ENCODE measurements at places on chromosomes 6 and 20.
A peak's percentile ranks its signal among the peaks of the same experiment; 100 is the strongest.

DNA sequence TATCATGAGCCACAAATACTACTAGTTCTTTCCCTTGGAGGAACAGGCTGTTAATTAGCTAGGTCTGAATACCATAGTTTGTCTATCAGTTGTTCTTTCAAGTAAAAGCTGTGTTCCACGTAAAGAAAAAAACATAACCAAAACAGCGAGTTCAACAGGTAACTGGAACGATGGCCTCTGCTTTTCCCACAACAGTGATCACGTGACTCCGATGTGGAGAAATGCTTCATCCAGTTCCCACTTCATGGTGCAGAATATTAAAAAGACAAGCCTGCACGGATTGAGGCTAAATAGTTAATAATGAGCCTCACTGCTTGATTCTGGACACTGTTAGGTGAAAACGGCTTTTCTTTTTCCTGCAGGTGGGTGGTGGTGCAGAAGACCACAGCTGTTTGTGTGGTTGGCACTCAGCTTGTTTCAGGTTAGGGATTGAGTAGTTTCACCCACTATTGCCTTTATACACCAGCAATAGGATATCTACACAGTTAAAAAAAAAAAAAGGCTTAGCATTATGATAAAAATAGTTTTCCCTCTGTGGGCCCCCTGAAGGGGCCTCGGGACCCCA lies 88.1 kb downstream of the DACT2 start:
- DNase-seq = no peak

DNA sequence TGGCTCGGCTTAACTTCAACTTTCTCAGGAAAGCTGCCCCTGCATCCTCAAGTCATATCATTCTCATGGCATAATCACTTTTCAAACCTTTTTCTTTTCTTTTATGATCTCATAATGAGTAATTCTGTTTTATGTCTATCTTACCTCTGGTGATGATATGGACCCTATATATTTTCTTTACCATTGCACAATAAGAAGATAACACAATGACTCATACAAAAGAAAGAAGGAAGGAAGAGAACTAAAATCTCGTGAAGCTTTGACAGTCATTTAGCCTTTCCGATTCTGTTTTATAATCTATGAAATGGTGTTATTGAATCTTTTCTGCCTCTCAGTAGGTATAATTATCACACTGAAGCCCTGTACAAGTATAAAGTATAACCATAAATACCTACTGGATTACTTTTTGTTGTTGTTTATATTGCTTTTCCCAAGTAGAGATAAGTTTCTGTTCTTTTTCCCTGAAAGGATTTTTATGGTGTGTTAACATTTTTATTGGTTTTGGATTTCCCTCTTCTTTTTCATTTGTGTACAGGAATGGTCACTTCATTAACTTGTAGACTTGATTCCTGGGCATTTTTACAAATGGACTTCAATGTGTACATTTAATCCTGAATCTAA lies 300.9 kb downstream of the LAMA2 start:
- DNase-seq = no peak

GRCh38 chr6:111553580-111553979 lies 52.1 kb downstream of the TRAF3IP2 start:
- DNase-seq = no peak

DNA sequence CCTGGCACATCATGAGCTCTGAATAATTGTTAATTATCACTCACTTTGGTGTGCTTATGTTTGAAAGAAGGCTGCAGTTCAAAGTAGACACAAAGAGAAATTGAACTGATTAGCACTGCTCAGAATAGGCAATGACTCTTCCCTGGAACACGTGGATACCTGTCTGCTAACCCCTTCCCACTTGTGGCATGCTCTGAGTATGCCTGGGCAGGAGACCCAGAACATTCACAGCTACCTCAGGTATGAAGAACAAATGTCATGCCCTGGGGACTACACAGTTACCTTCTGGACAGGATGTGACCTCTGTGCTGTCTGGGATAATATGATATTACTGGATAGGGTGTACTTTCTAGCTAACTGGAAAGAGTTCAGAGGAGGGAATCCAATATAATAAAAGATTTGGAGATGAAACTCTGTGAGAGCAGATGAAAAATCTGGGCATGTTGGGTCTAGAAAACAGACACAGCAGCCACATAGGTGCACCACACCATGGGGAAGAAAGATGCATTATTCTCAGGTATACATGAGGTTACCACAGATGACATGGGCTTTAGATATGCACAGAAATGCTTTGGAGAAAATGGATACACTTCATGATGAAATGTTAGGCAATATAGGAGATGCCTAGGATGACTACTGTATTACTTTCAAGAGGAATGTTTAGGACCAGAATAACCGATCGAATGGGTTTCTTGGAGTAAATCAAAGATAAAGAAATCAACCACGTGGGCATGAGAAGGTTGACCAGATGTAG lies 324.2 kb upstream of the PREP start:
- DNase-seq = no peak

DNA sequence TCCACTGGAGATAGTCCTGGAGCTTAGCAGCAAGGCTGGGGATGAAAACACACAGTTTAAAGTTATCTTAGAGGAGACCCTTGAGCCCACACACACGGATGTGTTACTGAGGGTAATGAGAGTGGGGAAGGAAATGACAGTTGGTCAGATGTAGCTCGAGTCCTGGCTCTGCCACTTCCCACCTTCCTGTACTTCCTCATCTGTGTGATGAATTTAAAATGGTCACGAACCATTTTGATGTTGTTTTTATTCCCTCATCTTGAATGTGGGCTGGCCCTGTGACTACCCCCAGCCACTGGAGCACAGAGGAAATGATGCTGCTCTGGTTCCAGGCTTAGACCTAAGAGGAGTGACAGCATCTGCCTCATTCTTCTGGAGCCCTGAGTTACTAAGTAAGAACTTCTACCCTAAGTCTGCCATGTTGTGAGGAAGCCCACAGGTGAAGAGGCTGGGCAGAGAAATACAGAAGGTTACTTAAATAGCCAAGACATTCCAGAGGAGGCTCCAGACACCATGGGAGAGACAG lies 141.2 kb downstream of the NRN1 start:
- DNase-seq = no peak

DNA sequence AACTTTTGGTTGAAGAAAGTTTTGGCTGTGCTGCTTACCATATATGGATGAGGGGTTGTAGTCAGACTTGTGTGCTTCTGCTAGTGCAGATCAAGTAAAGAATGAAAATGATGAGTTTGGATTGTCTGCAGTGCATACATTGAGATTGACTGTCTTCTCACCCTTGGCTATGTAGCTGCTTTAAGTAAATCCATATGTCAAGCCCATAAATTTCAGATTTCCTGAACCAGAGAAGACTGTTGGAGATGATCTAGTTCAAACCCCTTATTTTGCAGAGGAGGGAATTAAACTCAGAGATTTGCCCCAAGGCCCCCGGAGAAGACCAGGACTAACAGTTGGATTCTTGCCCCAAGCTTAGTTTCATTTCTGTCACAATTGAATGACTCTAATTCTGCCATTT lies 67.2 kb downstream of the PKIB start:
- no peak for DNase-seq

- DNase-seq = no peak
These were observed 105.6 kb downstream of the ELOVL4 start for GRCh38 chr6:79841577-79842375.

DNA sequence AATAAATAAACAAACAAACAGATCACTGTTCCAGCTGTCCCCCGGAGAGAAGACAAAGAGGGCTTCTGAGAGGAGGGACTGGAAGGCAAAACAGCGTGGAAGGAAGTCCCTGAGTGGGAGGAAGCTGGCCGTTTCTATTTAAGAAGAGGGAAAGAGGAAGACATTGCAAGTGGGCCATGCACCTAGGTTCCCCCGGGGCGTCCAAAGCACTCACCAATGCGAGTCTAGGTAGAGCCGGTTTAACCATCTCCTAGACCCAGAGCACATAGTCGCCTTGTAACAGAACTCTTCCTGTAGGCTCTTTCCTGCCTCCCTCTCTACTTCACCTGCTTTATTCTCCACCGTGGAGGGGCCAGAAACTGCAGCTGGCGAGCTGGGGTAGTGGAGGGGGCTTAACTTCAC lies 158.4 kb downstream of the ZDHHC14 start:
- peak; percentile 25 for DNase-seq

DNA sequence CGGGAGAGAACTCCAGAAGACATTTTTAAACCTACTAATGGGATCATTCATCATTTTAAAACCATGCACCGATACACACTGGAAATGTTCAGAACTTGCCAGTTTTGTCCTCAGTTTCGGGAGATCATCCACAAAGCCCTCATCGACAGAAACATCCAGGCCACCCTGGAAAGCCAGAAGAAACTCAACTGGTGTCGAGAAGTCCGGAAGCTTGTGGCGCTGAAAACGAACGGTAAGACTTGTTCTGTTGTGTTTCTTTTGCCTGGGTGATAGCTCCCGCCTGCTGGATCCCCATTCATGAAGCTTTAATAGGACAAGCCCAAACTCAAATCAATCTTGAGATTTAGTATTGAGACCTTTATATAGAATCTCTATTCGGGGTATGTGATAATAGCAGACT lies 4.2 kb downstream of the TNFAIP3 start:
- DNase-seq = no peak

GRCh38 chr6:7974938-7975763 lies 64.6 kb upstream of the TXNDC5 start:
- no peak for DNase-seq

- DNase-seq = no peak
These were observed at the start of gene GRM1 for GRCh38 chr6:146028851-146029572. GRM1 (plus strand) TSS chr6:146029062; CDS start chr6:146029518, 456 bp downstream.

- no peak for DNase-seq
These were observed 74.1 kb downstream of the DNAH8 start for GRCh38 chr6:38789256-38789655.

- DNase-seq = no peak
These were observed 17.8 kb downstream of the AAR2 start for GRCh38 chr20:36254076-36254475.

GRCh38 chr6:26071135-26071534 lies 16.1 kb upstream of the HFE start:
- no peak for DNase-seq

- DNase-seq = no peak
These were observed 315.1 kb downstream of the HDGFL1 start for GRCh38 chr6:22884456-22884855.

- DNase-seq = no peak
These were observed 66.7 kb downstream of the MYO6 start for GRCh38 chr6:75815756-75816155.

GRCh38 chr6:165843121-165843520 lies 180.1 kb upstream of the PDE10A start:
- DNase-seq = no peak

DNA sequence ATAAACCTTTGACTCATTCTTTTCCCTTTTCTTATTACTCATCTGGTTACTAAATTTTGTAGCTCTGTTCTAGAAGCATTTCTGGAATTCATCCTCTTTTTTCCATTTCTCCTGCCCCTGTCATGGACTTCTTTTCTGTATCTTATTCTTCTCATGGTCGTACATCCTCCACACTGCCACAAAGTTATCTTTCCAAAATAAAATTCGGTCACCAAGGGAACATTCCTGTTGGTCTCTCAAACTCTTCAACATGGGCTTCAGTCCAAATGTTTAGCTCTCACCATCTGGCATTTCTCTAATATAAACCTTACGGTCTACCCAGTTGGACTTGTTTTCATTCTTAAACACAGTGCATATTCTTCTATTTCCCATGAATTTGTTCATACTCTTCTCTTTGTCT lies 428.8 kb upstream of the ID4 start:
- no peak for DNase-seq

DNA sequence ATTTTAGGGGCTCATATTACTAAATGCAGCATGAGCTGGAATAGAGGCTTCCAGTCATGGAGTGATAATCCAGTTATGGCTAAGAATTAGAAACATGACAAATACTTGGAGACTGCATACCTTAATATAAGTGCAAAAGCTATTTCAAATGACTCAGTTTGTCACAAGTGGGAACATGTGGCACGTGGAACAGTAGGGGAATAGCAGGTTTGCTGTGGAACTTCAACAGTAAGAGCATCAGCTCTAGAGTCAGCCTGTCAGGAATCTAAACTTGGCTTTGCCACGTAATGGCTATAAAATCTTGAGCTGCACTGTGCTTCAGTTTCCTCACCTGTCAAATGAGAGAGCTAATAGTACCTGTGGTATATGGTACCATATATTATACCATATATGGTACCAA lies 62.1 kb downstream of the HTR1B start:
- DNase-seq = no peak

DNA sequence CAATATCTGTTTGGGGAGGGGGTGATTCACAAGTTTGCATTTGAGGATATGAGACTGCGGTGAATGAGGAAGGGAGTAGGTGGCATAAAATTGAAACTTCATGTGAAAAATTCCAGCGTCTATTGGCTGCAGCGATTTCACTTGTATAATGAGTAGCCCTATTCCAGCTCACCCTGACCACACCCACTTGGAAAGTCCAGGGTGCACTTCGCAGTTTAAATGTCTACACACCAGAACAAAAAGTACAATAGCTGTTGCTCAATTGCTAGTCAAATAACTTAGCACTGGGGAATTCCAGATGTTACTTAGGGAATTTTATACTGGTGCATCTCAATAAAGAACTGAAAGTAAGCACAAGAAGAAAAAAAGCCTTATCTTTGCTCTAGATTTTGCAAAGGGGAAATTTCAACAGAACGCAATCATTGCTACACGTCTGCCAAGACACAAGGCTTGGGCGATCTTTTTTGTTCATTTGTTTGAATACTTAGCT lies 6.3 kb downstream of the TNFAIP3 start:
- peak; percentile 69 for DNase-seq

DNA sequence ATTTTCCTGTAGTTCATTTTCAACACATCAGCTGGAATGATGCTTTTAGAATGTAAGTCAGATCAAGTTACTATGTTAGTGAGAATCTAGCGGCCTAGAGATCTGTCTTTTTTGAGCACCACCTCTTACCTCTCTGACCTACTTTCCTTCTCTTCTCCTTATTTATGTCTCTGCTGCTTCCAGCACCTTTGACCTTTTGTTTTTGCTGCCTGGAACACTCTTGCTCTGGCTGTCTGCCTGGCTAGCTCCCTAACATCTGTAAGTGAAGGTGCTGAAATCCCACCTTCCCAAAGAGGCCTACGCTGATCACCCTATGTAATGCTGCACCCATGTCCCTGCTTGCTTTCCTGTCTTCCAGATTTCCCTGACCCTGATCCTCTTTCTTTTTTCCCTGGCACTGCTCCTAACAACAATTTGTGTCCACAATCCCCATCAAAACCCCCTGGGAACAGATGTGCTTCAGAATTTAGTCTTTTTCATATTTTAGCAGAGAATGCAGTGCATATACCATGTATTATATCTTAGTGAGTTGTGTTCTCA lies 87.8 kb downstream of the RFPL4B start:
- DNase-seq = no peak

DNA sequence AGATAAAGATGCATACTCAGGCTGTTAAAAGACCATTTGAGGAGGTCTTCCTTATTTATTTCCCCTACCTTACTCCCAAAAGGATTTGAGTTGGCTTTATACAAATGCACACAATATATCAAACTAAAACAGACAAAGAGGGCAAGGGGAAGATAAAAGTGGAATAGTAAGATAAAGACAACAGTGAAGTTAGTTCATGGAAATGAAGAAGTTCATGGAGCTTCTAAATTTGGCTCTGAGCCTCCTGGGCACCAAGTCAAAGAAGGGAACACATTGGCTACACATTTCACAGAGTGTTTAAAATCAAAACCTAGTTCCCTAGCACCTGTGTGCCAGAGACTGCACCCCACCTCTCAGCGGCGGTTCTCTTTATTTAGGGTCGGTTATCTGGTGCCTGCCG lies 25.8 kb upstream of the ARMC2 start:
- no peak for DNase-seq

GRCh38 chr6:139149383-139149782 lies 14.5 kb downstream of the HECA start:
- no peak for DNase-seq
